Activated CD8-positive, alpha-beta T cell treated with anti-CD3 and anti-CD28 coated beads, Interleukin-2, amount 10 ng/mL, durations not matched to agents 7 days and 5 days (primary cell): ENCODE measurements at places on chromosomes 13 and 19.

DNA sequence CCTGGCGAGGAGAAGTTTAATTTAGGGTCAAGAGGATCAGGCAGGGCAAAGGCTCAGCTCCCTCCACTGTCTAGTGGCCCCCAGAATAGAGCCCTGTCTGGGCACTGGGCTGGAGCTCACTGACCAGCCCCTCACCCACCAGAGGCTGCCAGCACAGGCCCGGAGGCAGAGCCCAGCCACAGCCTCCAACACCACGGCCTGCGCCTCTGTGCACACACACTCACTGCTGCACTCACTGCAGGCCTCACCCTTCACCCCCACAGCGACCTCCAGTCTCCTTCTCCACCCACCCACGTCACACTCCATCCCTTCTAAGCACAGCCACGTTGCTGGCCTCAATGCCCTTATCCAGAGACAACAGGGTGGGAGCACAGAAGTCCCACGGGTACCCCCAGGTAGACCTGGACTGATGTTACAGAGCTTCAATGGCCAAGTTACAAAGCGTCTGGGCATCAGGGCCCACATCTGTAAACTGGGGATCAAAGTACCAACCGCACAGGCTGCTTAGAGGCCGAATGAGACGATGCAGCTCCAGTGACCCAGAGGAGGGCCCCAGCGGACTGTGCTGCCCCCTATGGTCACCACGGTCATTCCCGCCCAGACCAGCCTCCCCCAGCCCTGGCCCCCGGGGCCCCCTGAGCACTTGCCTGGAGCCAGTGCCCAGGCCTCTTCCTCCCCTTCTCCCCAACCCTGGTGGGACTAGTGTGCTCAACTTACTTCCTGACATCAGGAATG lies 4.5 kb upstream of the PRKD2 start:
- H3K4me1 ChIP-seq: peaks cover 64% of the 10 kb centered on the region
- peaks cover 62% of the 10 kb centered on the region for H3K36me3 ChIP-seq
- DNase-seq: no peak
- H3K27ac ChIP-seq: peak overlapping the region; percentile 73

GRCh38 chr19:14395710-14396336 lies 14.6 kb downstream of the ADGRE5 start:
- H3K4me1 ChIP-seq: peaks cover 6% of the 10 kb centered on the region
- DNase-seq: no peak
- no peak overlapping the region for H3K27ac ChIP-seq
- H3K4me3 ChIP-seq: no peak overlapping the region

- peaks cover 32% of the 10 kb centered on the region for H3K4me1 ChIP-seq
- no peak for DNase-seq
- peaks cover 9% of the 10 kb centered on the region for H3K36me3 ChIP-seq
- no peak overlapping the region for H3K4me3 ChIP-seq
- no peak overlapping the region for H3K27ac ChIP-seq
- H3K27me3 ChIP-seq: no peaks in the 10 kb centered on the region
Measured at GRCh38 chr13:51590971-51591627, 6.8 kb downstream of the WDFY2 start.

GRCh38 chr13:54373211-54373610 lies 1344.6 kb downstream of the OLFM4 start:
- no peak overlapping the region for H3K27ac ChIP-seq
- DNase-seq: no peak
- H3K27me3 ChIP-seq: no peaks in the 10 kb centered on the region
- H3K36me3 ChIP-seq: no peaks in the 10 kb centered on the region
- H3K4me1 ChIP-seq: no peaks in the 10 kb centered on the region
- H3K4me3 ChIP-seq: no peak overlapping the region

DNA sequence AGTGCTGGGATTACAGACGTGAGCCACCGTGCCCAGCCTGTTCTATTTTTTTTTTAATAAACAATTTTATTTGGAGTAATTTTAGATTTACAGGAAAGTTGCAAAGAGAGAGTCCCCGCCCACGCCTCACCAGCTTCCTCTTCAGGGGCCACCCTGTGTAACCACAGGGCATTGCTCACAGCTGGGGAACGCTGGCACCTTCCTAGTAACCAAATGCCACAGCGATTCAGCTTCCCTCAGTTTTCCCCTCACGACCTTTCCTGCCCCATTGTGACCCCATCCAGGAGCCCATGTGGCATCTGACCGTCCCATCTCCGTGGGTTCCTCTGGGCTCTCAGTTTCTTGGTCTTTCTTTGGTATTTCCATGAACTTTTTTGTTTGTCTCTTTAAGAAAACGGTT lies 83.9 kb downstream of the GNG7 start:
- peak overlapping the region; percentile 95 for H3K27ac ChIP-seq
- peak; percentile 64 for DNase-seq
- H3K4me3 ChIP-seq: peak overlapping the region; percentile 12
- H3K36me3 ChIP-seq: peaks cover 8% of the 10 kb centered on the region
- H3K4me1 ChIP-seq: peaks cover 73% of the 10 kb centered on the region
- no peaks in the 10 kb centered on the region for H3K27me3 ChIP-seq

- H3K4me3 ChIP-seq: no peak overlapping the region
- no peaks in the 10 kb centered on the region for H3K36me3 ChIP-seq
- H3K27ac ChIP-seq: no peak overlapping the region
- H3K4me1 ChIP-seq: no peaks in the 10 kb centered on the region
Measured at GRCh38 chr13:105116966-105117365, 1418.5 kb downstream of the EFNB2 start.

DNA sequence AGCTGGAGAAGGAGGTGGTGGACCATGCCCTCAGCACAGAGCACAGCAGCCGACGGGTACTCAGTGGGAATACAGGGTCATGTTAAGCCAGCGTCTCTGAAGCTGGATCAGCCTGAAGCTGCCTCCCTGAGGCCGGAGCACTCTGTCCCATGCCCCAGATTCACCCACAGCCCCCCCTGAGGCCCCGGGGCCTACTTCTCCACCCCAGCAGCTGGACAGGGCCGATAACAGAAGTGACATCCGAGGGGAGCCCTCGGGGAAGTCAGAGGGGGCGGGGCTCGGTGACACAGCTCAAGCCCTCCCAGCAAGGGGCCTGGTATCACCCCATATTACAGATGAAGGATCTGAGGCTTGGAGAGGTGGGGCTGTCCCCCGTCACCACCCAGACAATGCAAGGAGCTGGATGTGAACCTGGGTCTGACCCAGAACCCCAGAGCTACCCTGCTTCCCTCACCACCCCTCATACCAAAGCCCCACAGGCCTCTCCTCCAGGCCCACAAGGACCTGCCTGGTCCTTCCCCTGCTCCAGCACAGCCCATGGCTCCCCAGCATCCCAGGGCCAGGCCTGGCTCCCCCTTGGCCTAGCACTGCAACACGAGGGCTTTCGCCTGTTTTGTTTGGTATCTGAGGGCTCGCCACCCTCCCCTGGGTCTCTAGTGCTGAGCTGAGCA lies 5.7 kb downstream of the R3HDM4 start:
- H3K27ac ChIP-seq: peak overlapping the region; percentile 72
- DNase-seq: peak; percentile 52
- peaks cover 14% of the 10 kb centered on the region for H3K36me3 ChIP-seq
